ENCODE measurements at places on chromosomes 12 and 14. TPM values are rescaled to one million over a fixed set of nuclear protein-coding genes. Genes with fewer than 3 reads are reported as not detected.

The B4GALNT1 gene
- 1.7 TPM for total RNA-seq

The LRR1 gene
- total RNA-seq = 9.9 TPM

The IL31 gene
- total RNA-seq = not detected

The RNASE7 gene
- 0.79 TPM for total RNA-seq

The KLRC1 gene
- total RNA-seq = 0.99 TPM

The BRF1 gene
- 33.0 TPM for total RNA-seq

The LRRC10 gene
- 0.10 TPM for total RNA-seq

- no peak for DNase-seq
Measured at GRCh38 chr14:95871531-95871930, 5.1 kb upstream of the TUNAR start.

- DNase-seq = peak; percentile 32
Measured at GRCh38 chr12:94187361-94187760, 39.0 kb downstream of the PLXNC1 start.

GRCh38 chr12:108055141-108055540 is 73.9 kb upstream of the WSCD2 start:
- DNase-seq = no peak

DNA sequence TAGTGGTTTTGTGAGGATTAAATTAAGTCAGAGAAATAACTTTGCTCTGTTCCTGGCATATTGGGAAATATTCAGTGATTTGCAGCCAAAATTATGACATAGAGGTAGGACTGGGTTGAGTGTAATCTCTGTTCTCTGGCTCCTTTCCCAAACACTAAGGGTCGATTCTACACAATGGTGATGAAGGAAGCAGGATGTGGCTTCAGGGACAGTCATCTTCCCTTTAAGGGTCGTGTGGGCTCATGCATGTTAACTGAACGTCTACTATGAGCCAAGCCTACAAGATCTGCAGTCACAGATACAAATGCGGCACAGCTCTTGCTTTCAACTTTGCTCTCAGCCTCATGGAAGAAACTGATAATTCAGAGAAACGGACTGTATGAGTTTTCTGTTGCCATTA is 381.6 kb downstream of the VRK1 start:
- no peak for DNase-seq

DNA sequence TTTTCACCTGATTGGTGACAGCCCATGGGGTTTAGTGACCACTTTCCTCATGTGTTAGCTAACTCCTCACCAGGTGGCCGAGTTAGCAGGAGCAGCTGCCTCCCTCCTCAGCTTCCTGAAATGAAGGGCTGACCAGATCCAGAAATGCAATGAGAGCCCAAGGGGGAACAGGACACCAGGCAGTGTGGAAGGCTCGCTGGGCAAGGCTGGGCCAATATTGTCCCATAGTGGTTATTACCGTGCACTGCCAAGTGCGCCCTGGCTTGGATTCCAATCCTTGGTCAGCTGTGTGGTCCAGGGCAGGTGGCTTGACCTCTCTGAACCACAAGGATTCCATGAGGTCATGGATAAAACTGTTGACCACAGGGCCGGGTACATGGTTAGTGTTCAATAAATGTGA is 3.6 kb upstream of the HSPB8 start:
- no peak for DNase-seq
